Esophagus squamous epithelium (tissue), 5 donors: ENCODE measurements at places on chromosomes 5 and 9.

- H3K4me3 ChIP-seq: no peak overlapping the region
- peak overlapping the region; percentile 63 for H3K27ac ChIP-seq
- no peaks in the 10 kb centered on the region for H3K27me3 ChIP-seq
- peaks cover 16% of the 10 kb centered on the region for H3K4me1 ChIP-seq
- DNase-seq: no peak
Measured at GRCh38 chr9:91163773-91164471, 197.8 kb downstream of the AUH start.

GRCh38 chr9:108688051-108688450 is 167.7 kb downstream of the ACTL7B start:
- no peaks in the 10 kb centered on the region for H3K27me3 ChIP-seq
- H3K4me1 ChIP-seq: no peaks in the 10 kb centered on the region
- no peak overlapping the region for H3K4me3 ChIP-seq
- no peaks in the 10 kb centered on the region for H3K36me3 ChIP-seq

GRCh38 chr5:113203916-113204315 is 227.3 kb downstream of the DCP2 start:
- H3K36me3 ChIP-seq: no peaks in the 10 kb centered on the region
- no peak for DNase-seq
- no peaks in the 10 kb centered on the region for H3K27me3 ChIP-seq
- peak overlapping the region; percentile 26 for H3K4me3 ChIP-seq

- no peaks in the 10 kb centered on the region for H3K36me3 ChIP-seq
- no peaks in the 10 kb centered on the region for H3K27me3 ChIP-seq
- no peak overlapping the region for H3K4me3 ChIP-seq
- no peak overlapping the region for H3K27ac ChIP-seq
- DNase-seq: no peak
- H3K4me1 ChIP-seq: no peaks in the 10 kb centered on the region
Measured at GRCh38 chr5:17910318-17910717, 276.1 kb downstream of the TAF11L14 start.

DNA sequence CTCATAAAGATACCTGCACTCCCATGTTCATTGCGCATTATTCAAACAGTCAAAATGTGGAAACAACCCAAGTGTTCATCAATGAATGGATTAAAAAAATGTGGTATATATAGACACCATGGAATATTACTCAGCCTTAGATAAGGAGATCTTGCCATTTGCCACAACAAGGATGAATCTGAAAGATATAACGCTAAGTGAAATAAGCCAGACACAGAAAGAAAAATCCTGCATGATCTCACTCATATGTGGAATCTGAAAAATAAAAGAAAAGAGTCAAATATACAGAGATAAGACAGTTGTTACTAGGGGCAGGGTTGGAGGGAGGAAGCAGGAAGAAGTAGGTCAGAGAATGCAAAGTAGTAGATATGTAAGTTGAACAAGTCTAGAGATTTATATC is 17.6 kb upstream of the SLIT3 start:
- no peak overlapping the region for H3K4me3 ChIP-seq
- no peak overlapping the region for H3K27ac ChIP-seq
- no peak for DNase-seq
- peaks cover 3% of the 10 kb centered on the region for H3K27me3 ChIP-seq
- H3K36me3 ChIP-seq: no peaks in the 10 kb centered on the region
- no peaks in the 10 kb centered on the region for H3K4me1 ChIP-seq

- DNase-seq: no peak
- no peak overlapping the region for H3K27ac ChIP-seq
- H3K36me3 ChIP-seq: no peaks in the 10 kb centered on the region
- H3K4me3 ChIP-seq: no peak overlapping the region
- H3K27me3 ChIP-seq: no peaks in the 10 kb centered on the region
Measured at GRCh38 chr5:142920849-142921612, 150.9 kb downstream of the ARHGAP26 start.

DNA sequence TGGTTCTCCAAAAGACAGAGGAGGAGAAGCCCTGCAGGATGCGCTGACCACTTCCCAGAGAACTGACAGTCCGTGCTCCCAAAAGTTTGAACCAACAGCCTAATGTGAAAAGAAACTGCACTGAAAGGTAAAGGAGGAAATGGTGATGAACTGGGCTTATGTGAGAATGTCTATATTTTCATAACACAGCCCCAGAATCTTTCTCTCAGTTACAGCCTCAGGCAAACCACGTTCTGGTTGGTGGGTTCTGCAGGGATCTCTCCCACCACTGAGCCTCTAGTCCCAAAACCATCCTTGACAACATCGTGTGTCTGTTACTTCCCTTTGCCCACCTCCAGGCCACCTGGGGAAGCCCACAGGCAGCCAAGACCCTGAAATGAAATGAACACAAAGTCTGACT is 23.9 kb downstream of the SPARC start:
- H3K27ac ChIP-seq: peak overlapping the region; percentile 65
- H3K4me3 ChIP-seq: no peak overlapping the region
- no peak for DNase-seq
- H3K4me1 ChIP-seq: peaks cover 38% of the 10 kb centered on the region

- no peaks in the 10 kb centered on the region for H3K36me3 ChIP-seq
- no peaks in the 10 kb centered on the region for H3K4me1 ChIP-seq
- H3K4me3 ChIP-seq: no peak overlapping the region
- DNase-seq: no peak
Measured at GRCh38 chr5:80805038-80805437, 150.3 kb upstream of the DHFR start.

GRCh38 chr9:76634356-76635054 is 129.7 kb upstream of the PCA3 start:
- H3K36me3 ChIP-seq: no peaks in the 10 kb centered on the region
- H3K4me3 ChIP-seq: no peak overlapping the region
- H3K27me3 ChIP-seq: no peaks in the 10 kb centered on the region
- DNase-seq: no peak

DNA sequence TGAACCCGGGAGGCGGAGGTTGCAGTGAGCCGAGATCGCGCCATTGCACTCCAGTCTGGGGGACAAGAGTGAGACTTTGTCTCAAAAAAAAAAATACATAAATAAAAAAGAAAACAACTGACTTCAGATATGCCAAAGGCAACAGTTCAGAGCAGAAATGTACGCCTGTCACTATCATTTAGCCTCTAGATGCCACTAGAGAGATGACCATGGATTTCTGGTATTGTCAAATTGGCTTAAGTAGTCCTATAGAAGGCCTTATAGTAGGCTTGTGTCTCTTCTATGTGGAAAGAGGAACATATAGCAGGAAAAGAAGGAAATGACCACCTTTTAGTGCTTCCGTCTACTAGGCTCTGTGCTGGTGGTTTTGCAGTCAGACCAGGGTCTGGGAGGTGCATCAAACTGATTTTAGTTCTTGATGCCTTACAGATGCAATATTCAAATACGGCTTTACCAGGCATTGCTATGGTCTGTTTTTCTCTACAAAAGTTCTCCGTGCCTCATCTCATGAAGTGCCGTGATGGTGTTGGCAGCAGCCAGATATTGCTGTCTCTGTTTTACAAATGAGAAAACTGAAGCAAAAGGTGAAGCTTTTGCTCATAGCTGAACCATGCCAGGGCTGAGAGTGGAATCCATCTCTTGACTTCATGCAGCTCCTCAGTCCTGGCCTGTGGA is 17.2 kb downstream of the AGXT2 start:
- no peaks in the 10 kb centered on the region for H3K36me3 ChIP-seq
- DNase-seq: no peak
- H3K4me1 ChIP-seq: no peaks in the 10 kb centered on the region
- no peak overlapping the region for H3K4me3 ChIP-seq
- no peak overlapping the region for H3K27ac ChIP-seq
- no peaks in the 10 kb centered on the region for H3K27me3 ChIP-seq

DNA sequence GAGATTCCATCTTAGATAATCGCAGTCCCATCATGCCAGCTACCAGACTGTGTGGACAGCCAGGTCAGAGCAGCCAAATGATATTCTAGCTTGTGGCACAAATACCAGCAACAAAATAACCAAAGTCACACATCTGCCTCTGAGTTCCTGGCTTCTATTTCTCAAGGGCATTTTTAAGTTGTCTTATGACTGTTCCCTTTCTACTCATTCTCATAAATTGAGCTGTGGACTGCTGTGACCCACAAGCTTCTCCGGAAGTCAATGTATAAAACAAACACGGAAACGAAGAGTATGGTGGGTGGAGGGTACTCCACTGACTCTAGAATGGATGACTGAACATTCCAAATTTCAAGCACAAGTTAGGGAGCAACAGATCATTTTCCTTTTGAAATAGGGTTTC is 43.9 kb downstream of the PDCD1LG2 start:
- H3K4me1 ChIP-seq: peaks cover 61% of the 10 kb centered on the region
- no peak overlapping the region for H3K27ac ChIP-seq
- DNase-seq: no peak
- H3K27me3 ChIP-seq: no peaks in the 10 kb centered on the region
- H3K36me3 ChIP-seq: no peaks in the 10 kb centered on the region

- no peaks in the 10 kb centered on the region for H3K27me3 ChIP-seq
- H3K27ac ChIP-seq: peak overlapping the region; percentile 64
- no peak overlapping the region for H3K4me3 ChIP-seq
- peaks cover 38% of the 10 kb centered on the region for H3K4me1 ChIP-seq
- DNase-seq: no peak
- H3K36me3 ChIP-seq: no peaks in the 10 kb centered on the region
Measured at GRCh38 chr5:126446498-126447224, 23.5 kb downstream of the GRAMD2B start.

GRCh38 chr9:101791938-101792337 is 53.5 kb upstream of the GRIN3A start:
- H3K27me3 ChIP-seq: peaks cover 11% of the 10 kb centered on the region
- no peak for DNase-seq
- H3K4me1 ChIP-seq: no peaks in the 10 kb centered on the region
- no peaks in the 10 kb centered on the region for H3K36me3 ChIP-seq

DNA sequence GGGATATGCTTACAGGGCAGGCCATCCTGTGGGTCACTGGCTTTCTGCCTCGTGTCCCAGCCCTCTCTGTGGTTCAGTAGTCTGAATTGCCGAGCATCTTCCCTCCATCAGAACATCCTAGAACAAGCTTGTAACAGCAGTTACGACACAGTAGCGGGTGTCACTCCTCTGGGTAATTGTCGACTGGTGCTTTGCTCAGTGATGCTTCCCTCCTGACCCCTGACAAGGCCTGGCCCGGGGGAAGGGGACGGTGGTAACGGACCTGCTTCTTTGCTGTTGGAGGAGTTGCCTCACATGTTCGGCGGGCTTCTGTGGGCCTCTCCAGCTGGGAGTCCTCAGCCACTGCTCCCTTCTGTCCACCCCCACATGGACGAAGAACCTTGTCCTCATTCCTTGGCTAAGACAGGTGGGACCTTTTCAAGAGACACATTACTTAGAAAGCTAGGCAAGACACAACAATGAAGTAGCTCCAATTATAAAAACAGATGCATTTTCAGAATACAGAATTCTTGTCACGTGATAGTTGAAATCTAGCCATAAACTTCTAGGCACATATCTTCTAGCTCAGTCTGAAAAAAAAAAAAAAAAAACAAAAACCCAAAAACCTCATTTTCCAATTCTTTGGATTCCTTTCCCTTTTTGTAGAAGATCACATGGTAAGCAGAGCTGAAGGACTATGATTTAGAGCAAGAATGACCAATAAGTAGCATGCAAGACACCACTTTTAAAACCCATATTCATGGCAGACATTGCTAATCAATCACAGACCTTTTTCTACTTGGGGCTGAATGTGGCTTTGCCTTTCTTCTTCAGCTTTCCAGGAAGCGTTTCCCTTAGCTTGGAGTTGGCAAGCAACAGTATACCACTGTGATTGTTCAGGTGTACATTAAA is 25.0 kb downstream of the HMCN2 start:
- DNase-seq: no peak
- no peaks in the 10 kb centered on the region for H3K36me3 ChIP-seq
- H3K4me3 ChIP-seq: no peak overlapping the region
- H3K27ac ChIP-seq: peak overlapping the region; percentile 40

DNA sequence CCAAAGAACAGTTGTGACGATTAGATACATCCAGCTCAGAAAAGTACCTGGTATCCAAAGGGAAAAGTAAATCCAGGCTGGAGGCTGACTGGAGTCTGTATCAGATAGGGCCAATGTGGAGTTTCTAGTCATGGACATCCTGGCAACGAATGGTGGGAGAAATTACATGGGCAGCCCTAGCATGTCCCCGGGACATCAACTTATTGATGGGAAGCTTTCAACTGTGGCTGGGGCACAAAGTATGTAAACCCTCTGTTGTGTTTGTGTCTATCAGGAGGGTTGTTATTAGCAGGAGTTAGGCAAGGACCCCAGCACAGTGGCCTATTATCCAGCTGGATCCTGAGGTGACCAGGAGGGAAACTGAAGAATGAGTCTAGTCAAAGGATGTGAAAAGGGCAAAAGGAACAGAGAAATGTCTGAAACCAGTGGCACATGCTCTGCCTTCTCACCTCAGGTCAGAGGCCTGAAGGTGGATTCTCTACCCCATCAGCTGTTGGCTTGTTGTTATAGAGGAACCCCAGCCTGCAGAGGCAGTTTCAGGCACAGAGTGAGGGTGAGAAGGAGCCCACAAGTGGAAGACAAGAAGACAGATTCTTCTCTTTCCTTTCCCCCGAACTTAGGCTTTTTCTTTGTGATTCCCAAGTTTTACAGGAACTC is 19.9 kb downstream of the IFNW1 start:
- DNase-seq: no peak
- no peak overlapping the region for H3K4me3 ChIP-seq
- H3K36me3 ChIP-seq: no peaks in the 10 kb centered on the region
- no peaks in the 10 kb centered on the region for H3K27me3 ChIP-seq

DNA sequence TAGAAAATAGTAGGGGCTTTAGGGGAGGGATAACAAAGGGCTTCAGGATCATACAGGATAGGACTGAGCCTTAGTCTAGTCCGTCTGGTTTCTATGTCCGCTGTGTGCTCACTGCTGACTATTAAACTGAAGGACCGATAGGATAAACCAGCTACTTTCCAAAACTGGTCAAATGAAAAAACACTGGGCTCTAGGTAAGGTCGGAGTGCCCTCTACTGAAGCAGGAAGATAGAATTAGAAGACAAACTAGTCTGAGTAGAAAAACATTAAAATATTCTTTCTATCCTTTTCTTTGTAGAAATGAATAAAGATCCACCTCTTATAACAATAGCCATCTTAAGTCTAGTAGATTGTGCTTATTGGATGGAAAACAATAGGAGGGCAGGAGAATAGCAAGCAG is 133.6 kb downstream of the CEMIP2 start:
- H3K36me3 ChIP-seq: no peaks in the 10 kb centered on the region
- no peaks in the 10 kb centered on the region for H3K27me3 ChIP-seq
- H3K27ac ChIP-seq: no peak overlapping the region
- no peak overlapping the region for H3K4me3 ChIP-seq

GRCh38 chr5:68299575-68299974 is 84.0 kb downstream of the PIK3R1 start:
- H3K4me3 ChIP-seq: no peak overlapping the region
- H3K27ac ChIP-seq: no peak overlapping the region
- H3K36me3 ChIP-seq: peaks cover 23% of the 10 kb centered on the region
- no peak for DNase-seq
- H3K4me1 ChIP-seq: peaks cover 7% of the 10 kb centered on the region

DNA sequence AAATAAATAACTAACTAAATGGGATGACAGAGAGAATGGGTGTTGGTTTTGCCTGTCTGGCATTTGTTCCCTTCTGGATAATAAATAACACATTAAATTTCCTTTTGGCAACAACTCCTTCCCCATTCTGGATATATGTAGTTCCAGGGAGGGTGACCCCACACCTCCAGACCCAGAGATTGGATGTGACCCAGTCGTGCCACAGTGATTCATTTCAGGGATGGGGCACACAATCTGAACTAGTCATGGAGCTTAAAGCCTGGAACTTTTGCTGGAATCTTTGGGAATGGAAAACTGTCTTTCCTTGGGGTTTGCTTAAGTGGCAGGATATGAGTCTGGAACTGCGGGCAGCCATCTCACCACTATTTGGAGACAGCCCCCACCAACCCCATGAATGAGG is 11.3 kb downstream of the KLF9 start:
- no peaks in the 10 kb centered on the region for H3K36me3 ChIP-seq
- peaks cover 33% of the 10 kb centered on the region for H3K4me1 ChIP-seq
- no peaks in the 10 kb centered on the region for H3K27me3 ChIP-seq
- H3K27ac ChIP-seq: no peak overlapping the region
